Placental pericyte (primary cell): ENCODE measurements at places on chromosomes 7 and 10. TPM values are rescaled to one million over a fixed set of nuclear protein-coding genes. Genes with fewer than 3 reads are reported as not detected.

The PLEKHS1 gene
- total RNA-seq, result under 0.01 TPM in 1 of 2 replicates, not detected in the other

The PON1 gene
- total RNA-seq, result not detected in 2 replicates

The CLDN4 gene
- total RNA-seq, result 0.22 TPM in 1 of 2 replicates, not detected in the other

The DGKB gene
- total RNA-seq, result not detected in 2 replicates

The CUZD1 gene
- total RNA-seq, result 0.22 and 0.57 TPM in 2 replicates

The SPAM1 gene
- not detected in 2 replicates for total RNA-seq

The IDE gene
- 40.5 and 42.9 TPM in 2 replicates for total RNA-seq
